Retina (tissue), 1 donor: ENCODE measurements at places on chromosomes 6 and 20.

DNA sequence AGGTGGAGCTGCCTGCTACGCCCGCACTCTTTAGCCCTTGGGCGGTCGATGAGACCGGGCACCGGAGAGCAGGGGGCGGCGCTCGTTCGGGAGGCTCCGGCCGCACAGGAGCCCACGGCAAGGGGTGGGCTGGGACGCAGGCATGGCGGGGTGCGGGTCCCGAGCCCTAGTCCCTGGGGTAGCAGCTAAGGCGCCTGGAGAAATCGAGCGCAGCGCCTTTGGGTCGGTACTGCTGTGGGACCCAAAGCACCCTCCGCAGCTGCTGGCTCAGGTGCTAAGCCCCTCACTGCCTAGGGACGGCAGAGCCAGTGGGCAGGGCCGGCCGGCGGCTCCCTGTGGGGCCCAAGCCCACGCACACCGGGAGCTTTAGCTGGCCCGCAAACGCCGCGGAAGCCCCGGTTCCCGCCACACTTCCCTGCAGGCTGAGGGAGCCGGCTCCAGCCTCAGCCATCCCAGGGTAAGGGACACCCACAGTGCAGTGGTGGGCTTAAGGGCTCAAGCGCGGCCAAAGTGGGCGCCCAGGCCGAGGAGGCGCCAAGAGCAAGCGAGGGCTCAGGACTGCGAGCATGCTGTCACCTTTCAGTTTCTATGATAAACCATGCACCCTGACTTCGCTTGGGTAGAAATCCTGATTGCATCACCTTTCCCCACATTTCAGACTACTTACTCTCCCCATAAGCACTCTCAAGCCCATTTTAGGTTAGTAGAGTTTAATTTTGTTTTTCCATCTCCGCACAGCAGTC, 52.0 kb downstream of the MYLIP start:
- no peak for DNase-seq

- DNase-seq, result no peak
Observed at GRCh38 chr6:46381579-46381978, 109.7 kb downstream of the RCAN2 start.

DNA sequence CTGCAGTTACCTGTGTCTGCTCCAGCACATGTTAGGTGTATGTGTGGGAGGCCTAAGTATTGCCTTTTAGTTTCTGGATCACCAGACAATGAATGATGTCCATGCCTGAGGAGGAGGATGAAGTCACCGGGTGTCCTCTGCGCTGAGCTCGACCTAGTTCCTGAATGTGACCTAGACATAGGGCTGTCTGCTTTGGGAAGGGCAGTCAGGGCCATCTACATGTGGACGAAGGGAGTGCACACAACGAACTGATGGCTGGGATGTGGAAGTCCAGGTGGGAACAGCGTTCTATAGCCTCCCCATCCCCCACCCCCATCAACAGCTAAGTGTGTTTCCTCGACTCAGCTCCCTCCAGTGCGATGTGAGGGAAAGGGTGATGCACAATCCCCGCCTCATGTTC, 186.3 kb downstream of the QKI start:
- DNase-seq, result no peak

GRCh38 chr6:15615802-15616201, 47.0 kb downstream of the DTNBP1 start:
- no peak for DNase-seq

DNA sequence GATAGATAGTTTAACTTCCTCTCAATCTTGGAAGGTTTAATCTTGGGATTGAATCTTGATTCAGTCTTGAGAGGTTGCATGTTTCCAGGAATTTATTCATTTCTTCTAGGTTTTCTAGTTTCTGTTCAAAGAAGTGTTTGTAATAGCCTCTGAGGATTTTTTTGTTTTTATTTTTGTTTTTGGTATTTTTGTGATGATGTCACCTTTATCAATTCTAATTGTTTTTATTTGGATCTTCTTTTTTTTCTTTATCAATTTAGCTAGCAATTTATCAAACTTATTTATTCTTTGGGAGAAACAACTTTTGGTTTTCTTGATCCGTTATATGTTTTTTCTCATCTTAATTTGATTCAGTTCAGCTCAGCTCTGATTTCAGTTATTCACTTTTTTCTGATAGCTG, 41.5 kb upstream of the ADGRB3 start:
- DNase-seq, result no peak

DNA sequence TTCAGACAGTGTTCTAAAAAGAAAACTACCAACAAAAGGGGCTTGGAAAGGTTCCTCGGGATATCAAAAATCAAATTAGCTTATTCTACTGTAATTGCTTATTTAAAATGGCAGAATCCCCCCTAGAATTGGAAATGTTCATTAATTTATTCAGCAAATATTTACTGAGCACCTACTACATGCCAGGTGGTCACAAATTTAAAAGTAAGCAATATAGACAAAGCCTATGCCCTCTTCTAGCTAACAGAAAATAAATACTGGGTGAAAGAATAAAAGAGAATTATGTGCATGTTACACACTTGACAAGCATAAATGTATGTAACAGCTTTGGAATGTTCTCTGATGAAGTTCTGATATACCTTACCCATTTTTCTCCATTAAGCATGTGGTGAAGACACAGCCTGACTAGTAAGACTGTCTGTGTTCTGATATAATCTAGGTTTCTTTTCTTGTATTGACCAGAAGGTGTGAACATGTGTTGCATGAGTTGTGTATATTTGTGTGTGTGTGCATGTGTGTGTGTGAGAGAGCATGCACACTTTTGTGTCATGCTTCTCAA, 606.7 kb upstream of the CITED2 start:
- no peak for DNase-seq

- no peak for DNase-seq
Observed at GRCh38 chr20:62433658-62434497, 6.5 kb upstream of the RBBP8NL start.

DNA sequence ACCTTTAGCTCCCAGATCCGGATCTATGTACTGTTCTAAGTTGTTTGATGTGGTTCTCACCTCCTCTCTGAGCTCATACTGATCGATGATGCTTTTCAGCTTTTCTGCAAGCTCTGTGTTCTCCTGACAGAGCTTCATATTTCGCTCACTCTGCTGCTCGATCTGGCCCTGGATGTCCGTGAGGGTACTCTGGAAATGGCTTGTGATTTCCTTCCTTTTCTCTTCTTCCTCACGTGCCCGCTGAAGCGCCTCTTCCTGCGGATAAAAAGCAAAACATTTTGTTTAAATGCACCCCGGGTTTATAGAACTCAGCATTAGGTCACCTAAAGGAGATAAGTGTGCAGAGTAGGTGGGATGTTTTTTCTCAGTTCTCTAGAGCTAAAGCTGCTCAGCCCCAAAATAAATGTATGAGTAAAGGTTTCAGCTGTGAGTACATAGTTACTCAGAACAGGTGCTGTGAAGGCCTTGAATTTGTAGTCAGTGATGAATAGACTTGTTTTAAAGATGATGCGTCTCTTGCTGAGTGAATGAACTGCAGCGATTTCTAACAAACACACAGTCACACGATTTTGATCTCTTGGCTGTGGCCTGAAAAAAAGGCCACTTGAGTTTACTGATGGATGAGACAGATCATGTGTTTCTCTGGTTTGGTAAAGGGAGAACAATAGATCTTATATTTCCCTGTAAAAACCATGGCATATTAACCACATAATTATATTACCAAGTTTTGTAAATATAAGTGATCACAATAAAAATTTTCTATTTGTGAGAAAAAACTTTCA, 29.1 kb downstream of the TXLNB start:
- DNase-seq, result no peak

GRCh38 chr6:54096811-54097210, 14.4 kb upstream of the MLIP start:
- DNase-seq, result no peak

GRCh38 chr6:95576218-95576997, 927 bp upstream of the MANEA start:
- DNase-seq, result no peak

DNA sequence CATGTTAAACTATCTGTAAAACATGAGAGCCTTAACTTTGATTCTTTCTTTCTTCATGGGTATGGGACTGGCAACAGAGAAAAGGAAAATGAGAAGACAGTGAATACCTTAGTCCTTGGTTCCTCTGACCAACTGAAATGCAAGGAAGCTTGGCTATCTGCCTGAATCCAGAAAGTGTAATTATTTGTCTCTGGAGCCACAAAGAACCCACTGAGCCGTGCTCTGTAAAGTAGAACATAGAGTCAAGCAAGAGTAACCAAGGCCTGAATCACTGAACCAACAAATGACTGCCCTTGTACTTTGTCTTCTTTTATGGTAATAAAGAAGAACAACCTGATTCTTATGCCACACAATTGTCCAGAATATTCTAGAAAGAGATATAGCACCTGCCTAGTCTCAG, 27.6 kb downstream of the PKHD1 start:
- DNase-seq, result no peak

DNA sequence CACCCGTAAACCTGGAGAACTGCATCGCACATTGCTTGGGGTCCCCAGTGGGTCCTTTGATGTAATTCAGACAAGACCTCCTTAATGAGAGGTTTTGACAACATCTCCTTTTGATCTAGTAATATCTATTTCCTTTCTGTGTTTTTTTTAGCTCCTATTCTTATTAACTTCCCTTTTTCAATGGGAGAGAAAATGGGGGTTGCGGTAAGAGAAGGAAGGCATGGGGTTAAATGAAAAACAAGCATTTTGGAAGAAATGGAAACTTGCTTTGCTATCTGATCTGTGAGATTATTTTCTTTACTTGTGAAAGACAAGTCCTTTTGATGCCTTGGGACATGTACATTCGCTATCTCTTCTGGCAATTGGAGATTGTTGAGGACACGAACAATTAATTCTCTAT, 418.6 kb upstream of the MAN1A1 start:
- DNase-seq, result no peak

GRCh38 chr6:44442236-44442635, 54.7 kb downstream of the CDC5L start:
- no peak for DNase-seq

DNA sequence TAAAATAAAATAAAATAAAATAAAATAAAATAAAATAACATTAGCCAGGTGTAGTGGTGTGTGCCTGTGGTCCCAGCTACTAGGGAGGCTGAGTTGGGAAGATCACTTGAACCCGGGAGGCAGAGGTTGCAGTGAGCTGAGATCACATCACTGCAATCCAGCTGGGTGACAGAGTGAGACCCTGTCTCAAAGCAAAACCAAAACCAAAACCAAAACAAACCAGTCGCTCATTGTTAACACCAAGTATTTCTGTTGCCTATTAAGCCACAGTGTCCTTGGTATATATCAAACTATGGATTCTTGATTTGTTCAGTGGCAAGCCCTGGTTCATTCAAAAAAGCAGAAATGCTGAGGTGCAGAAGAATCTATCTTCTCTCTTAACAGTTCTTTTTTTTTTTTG, 65.7 kb downstream of the PYGB start:
- no peak for DNase-seq

DNA sequence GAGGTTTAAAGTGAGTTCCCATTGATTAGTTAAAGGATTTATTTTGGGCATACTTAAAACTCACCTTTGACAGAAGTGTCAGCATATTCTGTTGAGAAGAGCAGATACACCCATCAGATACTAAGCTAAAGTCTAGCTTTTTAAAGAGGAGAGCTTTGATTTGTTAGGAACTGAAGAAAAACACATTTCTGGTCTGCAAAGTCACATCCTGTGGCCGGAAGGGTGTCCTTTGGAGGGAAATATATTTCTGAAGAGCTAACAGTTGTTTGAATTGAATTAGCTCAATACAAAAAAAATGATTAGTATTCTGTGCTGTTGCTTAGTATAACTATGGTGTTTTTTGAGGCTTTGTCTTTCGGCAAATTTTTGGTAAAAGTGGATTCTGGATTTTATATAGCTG, 302.7 kb downstream of the RFPL4B start:
- DNase-seq, result no peak

GRCh38 chr6:25173951-25174474, 105.2 kb upstream of the CARMIL1 start:
- no peak for DNase-seq

DNA sequence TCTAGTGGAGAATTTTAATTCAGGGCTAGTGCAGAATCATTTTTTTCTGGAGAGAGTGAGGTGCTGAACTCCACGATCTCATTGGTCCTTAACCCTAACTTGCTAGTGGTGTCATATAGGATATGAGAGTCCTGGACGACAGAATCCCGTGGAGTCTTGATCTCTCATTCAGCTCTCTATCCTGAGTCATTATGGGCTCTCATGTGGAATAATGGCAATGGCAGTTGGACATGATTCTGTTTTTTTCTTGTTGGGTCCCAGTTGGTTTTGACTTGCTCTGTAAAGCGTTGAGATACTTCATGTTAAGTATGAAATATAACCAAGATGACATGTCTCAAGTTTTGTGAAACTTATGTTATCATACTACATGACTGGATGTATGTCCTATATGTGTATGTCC, 6.3 kb upstream of the RNF144B start:
- DNase-seq, result no peak

- no peak for DNase-seq
Observed at GRCh38 chr6:165605901-165606739, 56.9 kb downstream of the PDE10A start.

GRCh38 chr6:138105880-138106664, 1.1 kb downstream of the PERP start:
- DNase-seq, result peak; percentile 50

DNA sequence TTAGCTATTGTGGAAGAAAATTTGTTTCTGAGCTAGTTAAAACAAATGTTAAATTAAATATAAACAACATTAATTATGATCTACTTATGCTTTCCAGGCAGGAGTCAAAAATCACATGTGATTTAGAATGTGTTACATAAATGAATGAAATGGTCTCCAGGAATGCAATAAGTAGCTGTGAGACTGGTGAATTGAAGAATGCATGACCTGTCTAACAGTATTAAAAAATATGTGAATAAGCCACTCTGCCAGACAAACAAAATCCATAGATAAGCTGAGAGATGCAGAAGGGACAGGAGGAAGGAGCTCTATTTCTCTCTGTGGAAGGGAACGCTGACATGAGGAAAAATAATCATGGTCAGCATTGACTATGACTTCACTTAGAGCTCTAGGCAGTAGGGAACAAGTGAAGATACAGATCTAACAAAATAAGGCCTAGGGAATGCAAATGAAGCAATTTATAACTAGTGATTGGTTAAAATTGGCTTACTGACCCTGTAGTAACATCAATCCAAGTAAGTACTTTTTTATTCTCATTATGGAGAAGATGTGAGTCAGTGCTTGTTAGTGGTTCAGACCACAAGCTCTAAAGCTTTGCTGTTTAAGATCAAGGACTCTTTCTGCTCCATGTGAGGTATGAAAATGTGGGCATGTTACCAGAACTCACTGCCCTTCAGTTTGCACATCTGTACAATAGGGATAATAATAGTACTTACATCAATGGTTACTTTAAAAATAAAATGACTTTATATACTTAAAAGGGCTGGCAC, 432.6 kb downstream of the MMUT start:
- DNase-seq, result no peak

DNA sequence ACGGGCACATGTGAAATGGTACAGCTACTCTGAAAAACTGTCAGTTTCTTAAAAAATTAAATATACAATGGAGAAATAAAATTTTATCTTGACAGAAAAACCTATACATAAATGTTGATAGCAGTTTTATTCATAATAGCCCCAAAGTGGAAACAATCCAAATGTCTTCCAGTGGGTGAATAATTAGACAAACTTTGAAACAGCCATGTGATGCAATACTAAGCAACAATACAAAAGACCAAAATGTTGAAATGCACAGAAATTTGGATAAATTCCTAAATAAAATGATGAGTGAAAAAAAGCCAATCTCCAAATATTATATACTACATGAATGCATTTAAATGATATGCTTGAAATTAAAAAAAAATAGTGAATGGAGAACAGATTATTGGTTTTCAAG, 523.1 kb downstream of the HTR1B start:
- DNase-seq, result no peak
